ENCODE measurements at places on chromosomes 16 and 17.

DNA sequence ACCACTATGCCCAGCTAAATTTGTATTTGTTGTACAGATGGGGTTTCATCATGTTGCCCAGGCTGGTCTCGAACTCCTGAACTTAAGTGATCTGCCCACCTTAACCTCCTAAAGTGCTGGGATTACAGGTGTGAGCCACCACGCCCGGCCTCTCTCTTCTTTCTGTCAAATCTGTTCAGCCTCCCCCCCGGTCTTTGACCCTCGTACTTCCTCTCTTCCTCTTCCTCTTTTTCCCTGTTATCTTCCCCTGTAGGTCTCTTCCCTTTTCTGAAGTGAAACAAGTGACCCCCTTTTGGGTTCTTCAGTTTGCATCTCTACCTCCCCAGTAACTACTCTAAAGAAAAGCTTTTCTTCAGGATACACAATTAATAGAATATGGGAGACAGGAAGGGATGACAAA, 31.7 kb upstream of the DHX40 start:
- DNase-seq: peak; percentile 68

GRCh38 chr16:60261425-60261824, 1527.3 kb upstream of the GOT2 start:
- no peak for DNase-seq

DNA sequence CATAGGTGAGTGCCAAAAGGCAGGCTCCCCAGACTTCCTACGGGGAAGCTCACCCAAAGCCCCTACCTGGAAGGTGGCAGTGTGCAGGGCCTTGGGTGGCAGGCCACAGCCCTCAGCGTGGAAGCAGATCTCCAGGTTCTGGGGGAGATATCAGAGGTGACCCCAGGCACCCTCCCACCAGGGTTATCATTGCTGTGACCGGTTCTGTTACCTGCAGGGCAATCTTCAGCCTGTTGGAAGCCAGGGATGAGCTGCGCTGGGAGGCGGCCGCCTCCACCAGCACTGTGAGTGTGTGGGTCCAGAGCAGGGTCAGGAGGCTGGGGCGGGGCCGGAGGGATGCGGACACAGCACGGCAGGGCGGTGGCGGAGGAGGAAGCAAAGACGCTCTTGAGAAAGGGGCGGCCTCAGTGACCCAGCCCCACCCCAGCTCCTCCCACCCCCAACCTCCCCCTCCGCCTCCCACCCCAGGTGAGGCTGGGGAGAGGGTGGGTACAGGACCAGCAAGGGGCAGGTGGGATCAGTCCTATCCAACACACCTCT, 13.1 kb downstream of the UNC13D start:
- no peak for DNase-seq

DNA sequence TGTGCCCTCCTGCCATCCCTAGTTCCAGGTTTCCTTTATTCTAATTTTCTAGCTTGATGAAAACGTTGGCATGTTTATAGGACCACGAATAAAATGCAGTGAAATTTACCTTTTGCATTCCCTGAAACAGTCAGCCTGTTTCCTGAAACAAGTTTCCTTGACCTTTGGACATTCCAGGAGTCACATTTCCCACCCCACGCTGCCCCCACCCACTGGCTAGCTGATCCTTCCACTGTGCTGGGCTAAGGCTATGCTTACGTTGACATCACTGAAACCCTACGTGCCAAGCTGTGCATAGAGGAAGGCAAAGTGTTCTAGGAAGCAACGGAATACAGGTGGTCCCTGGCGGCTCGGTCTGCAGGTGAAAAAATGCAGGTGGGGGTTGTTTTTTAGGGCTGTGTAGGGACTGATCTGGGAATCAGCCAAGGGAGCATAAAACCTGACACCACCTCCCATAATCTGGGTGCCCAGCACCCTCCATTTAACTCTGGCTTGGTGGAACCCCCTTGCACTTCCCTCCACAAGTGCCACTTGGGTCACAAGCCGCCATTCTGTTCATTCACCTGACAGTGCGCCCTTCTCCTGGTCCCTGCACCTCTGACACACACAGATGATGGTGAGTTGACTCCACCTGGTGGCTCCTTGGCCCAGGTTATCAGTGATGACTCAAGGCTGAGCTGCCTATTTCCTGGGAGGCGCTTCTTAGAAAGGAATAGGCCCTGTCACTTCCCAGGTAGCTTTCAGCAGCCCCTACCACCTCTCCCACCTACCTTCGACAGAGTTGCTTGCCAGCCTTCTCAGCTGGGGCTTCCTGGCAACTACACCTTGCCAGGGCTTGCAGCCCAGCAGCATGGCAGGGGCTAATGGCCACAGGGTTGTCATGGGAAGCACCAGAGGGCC, 83.7 kb downstream of the N4BP1 start:
- peak; percentile 17 for DNase-seq

DNA sequence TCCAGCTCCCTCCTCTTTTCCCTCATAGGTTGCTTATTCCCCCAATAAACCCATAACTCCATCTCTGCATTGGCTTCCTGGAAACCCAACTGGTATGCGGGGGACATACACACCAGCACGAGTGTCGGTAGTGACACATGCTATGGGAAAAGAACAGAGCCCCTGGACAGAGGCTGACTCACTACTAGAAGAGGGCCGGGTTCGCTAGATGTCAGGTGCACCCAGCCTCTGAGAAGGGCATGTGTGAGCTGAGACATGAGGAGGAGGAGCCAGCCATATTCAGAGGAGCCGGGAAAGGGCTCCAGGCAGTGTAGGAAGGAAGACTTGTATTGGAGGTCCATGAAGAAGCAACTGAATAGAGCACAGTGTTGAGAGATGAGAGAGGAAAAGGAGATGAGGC, 241.1 kb downstream of the SOX9 start:
- DNase-seq: no peak

DNA sequence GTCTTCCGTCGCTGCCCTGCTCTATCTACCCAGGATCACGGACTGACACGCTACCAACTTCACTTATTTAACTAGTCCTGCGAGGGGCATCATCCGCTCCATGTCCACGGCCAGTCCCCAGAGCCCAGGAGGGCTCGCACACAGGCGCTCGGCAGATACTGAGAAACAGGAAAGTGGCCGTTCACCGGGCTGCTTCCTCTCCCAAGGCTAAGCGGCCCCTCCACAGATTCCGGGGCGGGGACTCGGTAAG, 388 bp downstream of the OXLD1 start:
- no peak for DNase-seq

GRCh38 chr17:39597372-39598046, 10.2 kb downstream of the NEUROD2 start:
- DNase-seq: no peak

GRCh38 chr16:11916524-11917285, 949 bp upstream of the GSPT1 start:
- no peak for DNase-seq

- DNase-seq: no peak
Measured at GRCh38 chr17:8668176-8668740, 37.7 kb upstream of the MYH10 start.

GRCh38 chr17:80277751-80278671, 17.4 kb downstream of the RNF213 start:
- no peak for DNase-seq

- no peak for DNase-seq
Measured at GRCh38 chr16:87836346-87836843, 32.9 kb downstream of the SLC7A5 start.

DNA sequence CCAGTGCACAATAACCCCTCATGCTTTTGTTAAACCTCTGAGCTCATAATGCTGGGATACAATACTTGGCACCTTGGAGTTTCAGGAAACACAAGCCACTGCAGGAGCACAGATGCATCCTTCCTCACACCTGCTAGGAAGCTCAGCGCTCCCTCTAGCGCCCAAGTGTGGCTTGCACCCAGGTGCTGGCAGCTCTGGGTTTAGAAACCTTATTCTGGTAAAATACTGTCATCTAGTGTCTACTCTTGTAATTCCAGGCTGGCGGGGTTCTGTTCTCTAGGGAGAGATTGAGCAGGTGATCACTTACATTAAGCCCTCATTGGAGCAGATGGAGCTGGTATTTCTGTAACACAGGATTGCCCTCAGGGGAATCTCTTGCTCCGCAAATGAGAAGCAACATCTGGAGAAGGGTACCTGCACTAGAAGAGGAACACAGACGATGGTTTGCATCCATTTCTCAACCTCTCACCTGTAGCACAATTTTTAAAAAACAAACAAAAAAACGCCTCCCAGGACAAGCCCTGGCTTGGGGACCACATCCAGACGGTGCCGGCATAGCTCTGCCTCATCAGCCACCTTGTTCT, 1.5 kb downstream of the CCL1 start:
- peak; percentile 68 for DNase-seq

- no peak for DNase-seq
Measured at GRCh38 chr17:39562976-39563375, 44.7 kb downstream of the NEUROD2 start.

- DNase-seq: no peak
Measured at GRCh38 chr16:3188925-3189825, 1.2 kb downstream of the OR1F1 start.
